ENCODE measurements at places on chromosomes 7 and 10.

DNA sequence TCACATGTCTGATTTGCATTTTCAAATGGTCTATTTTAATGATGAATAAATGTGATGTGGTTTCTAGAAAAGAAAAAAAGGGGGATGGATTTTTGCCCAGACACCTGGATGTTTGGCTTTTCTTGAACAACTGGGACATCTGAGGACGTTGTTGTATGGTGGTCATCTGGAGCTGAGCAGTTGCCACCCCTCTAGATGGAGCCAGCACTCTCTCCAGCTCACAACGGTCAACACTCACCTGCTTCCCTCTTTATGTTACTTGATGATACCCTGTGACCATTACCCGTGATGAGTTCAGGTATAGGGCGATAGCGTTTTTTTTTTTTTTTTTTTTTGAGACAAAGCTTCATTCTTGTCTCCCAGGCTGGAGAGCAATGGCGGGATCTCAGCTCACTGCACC, 30.1 kb upstream of the PAXIP1 start:
- DNase-seq: no peak

GRCh38 chr10:59968705-59969104, 62.3 kb upstream of the CCDC6 start:
- no peak for DNase-seq

GRCh38 chr7:150957133-150958020, 20.7 kb downstream of the KCNH2 start:
- DNase-seq: no peak

- no peak for DNase-seq
Observed at GRCh38 chr10:133253361-133253955, 15.8 kb downstream of the VENTX start.

DNA sequence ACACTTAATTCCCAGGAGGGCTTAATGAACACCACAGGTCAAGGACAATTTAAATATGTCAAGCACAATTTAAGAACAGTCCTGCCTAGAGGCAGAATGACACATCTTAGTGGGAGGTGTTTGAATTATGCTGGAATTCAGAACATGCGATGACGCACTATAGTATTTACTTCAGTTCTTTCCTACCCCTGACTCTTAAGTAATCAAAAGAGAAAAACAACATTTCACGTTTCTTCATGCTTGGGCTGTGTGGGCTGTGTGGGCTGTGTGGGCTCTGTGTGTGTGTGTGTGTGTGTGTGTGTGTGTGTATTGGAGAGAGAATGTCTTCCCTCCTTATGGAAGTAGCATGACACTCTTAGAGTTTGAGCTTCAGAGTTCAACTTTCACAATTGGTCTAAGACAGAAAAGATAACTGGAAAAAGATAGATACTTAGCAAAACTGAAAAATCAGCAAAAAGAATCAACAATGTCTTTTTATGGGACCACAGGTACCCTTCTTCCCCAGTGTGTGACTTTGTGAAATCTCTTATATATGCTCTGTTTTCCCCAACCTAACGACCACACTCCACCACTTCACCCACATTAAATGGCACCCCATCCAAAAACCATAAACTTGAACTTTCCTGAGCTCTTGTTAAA, 33.7 kb upstream of the CABCOCO1 start:
- DNase-seq: no peak

GRCh38 chr7:152132812-152133211, 107.3 kb downstream of the GALNT11 start:
- DNase-seq: no peak

All from NCI-H526 treated with DMSO at 0.1 percent for 48 hours (cell line).